ENCODE measurements at places on chromosomes 5 and 9.

DNA sequence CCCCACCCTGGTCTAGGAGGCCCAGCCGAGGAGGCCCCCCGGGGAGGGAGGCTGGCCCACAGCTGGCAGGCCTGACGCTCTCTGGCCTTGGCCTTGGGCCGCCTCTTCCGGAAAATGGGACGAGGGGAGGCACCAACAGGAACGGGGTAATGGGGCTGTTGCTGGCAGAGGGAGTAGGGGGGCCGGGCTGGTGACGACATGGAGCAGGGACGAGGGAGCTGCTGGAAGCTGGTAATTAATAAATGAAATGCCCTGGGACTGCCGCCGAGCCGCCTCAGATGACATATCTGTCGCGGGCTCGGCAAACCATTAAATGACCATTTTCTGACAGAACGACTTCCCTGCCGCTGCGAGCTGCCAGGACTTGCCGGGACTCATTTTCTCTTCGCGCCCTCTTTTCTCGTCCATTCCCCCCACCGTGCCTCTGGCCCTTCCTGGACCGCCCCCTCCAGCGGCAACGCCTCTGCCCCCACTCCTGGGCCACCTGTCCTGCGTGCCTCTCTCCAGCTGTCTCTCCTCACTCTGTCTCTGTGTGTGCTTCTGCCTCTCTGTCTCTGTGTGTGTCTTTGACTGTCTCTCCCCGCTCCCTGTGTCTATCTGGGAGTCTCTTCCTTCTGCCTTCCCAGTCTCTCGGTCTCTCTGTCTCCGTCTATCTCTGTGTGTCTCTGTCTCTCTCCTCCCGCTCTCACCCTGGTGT is 215.7 kb downstream of the PAX5 start:
- no peak for DNase-seq

DNA sequence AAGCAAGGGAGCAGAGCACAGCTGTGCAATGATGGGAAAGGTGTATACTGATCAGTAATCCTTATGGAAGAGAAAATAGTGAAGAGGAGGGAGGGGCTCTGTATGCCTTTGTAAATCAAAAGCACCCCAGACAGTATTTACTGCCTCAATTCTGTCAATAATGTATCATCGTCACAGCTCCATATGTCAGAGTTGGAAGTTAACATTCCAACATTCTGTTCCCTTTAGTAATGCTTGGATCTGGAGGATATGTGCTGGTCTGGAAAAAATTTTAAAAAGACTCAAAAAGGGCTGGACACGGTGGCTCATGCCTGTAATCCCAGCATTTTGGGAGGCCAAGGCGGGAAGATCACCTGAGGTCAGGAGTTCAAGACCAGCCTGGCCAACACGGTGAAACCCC is 310.4 kb downstream of the ACTL7B start:
- DNase-seq: no peak

GRCh38 chr5:83839256-83839655 is 118.6 kb upstream of the HAPLN1 start:
- DNase-seq: no peak

DNA sequence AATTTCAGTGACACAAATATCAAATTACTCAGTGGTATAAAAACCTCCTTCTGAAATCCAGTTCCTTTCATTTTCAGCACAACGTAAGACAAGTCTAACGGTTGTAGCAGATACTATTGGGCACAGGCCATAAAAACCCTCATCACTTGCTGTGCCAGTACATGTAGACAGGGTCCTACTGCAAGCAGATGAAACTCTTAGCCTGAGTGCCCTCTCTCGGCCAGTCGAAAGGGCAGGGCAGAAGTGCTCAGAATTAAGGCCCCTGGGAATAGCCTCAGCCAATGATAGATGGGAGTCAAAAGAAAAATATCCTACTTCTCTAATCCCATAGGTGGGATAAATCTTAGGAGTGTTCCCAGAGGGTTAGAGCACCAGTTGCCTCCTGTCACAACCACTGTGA is 168.5 kb upstream of the FER start:
- DNase-seq: no peak

DNA sequence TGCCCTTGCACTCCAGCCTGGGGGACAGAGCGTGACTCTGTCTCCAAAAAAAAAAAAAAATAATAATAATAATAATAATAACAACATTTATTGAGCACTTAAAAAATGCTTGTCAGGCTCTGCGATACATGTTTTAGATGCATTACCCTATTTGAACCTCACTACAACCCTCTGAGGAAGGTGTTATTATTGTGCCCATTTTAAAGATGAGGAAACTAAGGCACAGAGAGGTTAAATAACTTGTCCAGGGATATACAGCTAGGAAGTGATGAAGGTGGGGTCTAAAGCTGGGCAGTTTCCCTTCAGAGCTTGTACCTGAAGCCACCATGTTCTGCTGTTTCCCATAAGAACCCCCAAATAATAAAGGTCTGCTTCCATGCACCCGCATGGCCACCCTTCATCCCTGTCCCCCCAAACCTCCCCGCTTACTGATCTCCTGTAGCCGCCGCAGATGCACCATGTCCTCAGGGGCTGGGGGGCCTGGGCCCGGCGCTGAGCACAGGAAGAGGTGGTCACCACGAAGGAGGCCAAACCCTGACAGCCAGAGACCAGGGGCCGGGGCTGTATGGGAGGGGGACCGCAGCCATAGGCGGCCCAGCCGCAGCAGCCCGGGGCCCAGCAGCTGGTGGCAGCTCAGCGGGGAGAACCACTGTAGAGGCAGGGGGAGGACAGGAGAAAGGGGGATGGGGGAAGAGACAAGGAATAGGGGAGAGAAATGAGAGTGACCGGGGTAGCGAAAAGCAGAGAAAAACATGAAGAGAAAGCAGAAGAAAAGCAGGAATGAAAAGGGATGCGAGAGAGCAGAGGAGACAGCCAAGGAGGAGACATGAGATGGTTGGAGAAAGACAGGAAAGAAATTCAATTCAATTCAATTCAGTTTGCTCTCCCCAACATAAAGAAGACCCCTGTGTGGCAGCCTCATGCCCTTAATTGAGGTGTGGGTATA is 15.1 kb upstream of the FCHSD1 start:
- DNase-seq: no peak

GRCh38 chr5:537621-538071 is 13.4 kb upstream of the SLC9A3 start:
- DNase-seq: no peak

GRCh38 chr5:35146406-35146805 is 83.9 kb downstream of the PRLR start:
- DNase-seq: no peak

- no peak for DNase-seq
Measured at GRCh38 chr9:93600504-93600903, 24.1 kb downstream of the PHF2 start.

- no peak for DNase-seq
Measured at GRCh38 chr5:78549043-78549442, 99.5 kb downstream of the LHFPL2 start.

DNA sequence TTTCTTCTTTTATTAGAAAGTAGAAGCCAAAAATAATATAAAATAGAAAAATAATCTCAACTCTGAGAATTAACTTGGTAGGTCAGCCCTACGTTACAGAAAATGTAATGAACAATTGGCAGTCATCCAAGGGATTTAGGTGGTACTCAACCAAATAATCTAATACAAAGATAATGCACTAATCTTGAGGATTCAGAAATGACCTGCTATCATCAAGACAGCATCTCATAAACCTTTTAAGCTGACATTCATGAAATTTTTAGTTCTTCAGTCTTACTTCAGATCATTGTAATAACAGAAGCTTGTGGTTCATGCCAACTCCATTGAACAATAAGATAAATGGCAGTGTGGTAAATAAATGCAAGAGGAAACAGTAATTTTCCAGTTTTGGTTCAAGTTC is 1058.0 kb downstream of the MAT2B start:
- no peak for DNase-seq

DNA sequence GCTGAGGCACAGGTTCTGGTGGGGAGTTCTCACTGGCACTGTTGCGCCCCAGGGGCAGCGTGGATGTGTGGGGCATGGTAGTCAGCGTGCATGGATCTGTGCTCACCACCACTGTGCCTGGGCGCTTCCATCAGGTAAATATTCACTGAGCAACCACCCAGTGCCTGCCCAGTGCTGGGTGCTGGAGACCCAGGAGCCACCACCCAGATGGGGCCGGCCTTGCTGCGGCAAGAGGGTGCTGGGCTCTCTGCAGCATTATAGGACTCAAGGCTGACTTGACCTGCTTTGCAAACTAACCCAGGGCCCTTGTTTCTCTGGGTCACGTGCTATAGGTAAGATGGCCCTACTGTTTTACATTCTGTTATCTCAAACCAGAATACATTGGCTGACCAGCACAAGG is 60.5 kb downstream of the DAP start:
- no peak for DNase-seq

GRCh38 chr5:171920765-171921391 is 85.6 kb downstream of the FBXW11 start:
- no peak for DNase-seq

DNA sequence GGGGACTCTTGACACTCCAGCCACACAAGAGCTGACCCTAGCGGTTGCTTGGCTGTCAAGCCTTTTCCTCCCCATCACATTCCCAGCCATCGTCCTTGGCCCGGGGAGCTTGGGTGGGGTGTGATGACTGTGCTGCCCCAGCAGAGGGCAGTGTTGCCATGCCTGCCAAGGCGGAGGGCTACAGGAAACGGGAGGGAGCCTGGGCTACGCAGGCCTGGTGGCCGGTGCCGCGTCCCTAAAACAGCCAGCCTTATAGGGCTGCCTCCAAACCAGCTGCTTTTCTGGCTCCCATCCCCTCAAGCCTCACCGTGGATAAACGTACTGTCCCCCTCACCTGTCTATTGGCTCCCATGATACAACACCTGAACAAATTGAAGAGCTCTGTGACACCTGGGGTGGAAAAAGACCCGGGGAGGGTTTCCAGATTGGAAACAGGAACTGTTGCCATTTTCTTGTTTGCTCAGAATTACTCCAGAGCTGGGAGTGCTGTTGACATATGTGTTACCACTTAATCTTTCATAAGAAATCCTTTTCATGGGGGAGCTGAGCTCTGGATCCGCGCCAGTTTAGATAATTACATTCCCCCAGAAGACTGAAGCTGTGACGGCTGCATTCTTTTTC is 72.8 kb upstream of the ASTN2 start:
- peak; percentile 86 for DNase-seq

DNA sequence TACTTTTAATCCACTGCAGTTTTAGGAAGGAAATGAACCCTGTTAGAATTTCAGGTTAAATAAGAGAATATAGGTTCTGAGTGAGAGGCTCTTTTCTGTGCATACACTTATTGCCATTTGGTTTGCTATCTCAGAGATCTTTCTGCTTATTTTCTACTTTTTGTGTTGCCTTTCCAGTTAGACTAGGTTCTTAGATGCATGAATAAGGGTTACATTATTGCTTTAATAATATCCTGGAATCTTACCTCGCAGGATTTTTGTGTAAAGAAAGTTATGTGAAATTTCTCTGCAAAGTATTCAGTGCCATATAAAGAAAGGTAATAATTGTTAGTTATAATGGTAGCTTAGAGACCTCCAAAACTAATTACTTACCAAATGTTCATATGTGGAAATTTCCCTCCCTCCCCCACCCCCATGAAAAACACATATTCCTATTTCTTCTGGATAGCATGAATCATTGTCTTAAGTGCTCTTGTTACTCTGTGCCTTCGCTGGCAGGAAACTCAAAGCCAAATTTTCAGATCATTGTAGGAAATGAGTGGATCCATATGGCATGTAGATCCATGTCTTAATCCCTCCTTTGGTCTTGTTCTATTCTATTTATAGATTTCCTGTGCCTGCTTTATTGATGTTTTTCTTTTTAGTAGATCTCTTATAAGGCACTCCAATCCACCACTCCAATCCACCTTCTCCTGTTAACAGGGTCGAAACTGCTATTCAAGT is 2.7 kb upstream of the APBA1 start:
- no peak for DNase-seq

DNA sequence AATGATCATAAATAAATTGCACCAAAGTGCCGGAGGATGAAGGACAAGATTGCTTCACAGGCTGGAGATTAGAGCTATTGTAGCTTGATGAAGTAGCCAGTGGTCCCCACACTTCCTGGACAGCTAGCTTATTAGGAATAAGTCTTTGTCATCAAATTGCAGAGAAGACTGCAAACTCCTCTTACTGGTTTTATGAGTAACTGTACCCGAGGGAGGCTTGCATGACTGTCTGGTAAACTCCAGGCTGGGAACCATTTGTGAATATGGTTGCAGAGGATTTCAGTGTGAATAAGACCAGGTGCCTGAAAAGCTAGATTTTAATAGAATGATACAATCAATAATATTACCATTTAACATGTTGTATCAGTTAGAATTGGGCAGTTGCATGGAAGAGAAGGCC is 36.5 kb upstream of the SEMA5A start:
- DNase-seq: no peak

- no peak for DNase-seq
Measured at GRCh38 chr5:98349251-98349989, 424.0 kb upstream of the RGMB start.

DNA sequence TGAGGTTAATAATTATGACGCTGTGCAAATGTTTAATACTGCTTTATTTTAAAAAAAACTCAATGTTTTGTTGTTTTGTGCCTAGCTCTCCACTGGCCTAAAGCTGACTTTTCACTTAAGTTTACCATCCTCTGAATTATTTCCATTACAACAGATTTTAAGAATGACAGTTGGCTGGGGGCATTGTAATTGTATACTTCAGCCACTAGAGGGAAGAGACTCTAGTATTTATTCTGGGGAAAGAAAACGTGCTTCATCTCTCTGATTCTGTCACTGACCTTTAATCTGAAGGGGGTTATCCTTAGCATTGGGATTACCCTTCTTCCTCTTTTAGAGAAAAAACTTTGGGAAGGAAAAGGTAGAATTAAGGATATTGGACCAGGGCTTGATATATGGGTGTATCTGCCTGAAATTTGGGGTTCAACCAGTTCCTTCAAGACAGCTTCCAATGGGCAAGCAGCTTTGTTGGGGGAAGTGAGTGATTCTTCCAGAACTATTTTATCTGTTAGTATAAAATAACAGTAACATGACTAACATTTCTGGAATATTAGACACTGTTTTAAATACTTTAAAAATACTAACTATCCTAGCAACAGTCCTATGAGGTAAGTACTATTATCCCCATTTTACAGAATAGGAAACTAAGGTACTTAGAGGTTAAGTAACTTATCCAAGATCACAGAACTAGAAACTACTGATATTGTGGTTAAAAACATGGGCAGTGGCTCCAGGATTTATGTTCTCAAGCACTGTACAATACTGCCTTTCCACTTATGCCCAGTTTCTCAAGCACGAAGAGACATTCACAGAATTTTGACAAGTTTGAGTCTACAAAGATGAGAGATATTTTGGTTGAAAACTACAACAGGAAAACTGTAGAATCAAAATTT is 208.4 kb downstream of the CD180 start:
- peak; percentile 41 for DNase-seq

GRCh38 chr9:37694355-37694754 is 43.6 kb downstream of the FRMPD1 start:
- no peak for DNase-seq

- DNase-seq: no peak
Measured at GRCh38 chr9:70406434-70406862, 8.0 kb downstream of the KLF9 start.

- no peak for DNase-seq
Measured at GRCh38 chr9:78143281-78144007, 92.4 kb upstream of the CEP78 start.

DNA sequence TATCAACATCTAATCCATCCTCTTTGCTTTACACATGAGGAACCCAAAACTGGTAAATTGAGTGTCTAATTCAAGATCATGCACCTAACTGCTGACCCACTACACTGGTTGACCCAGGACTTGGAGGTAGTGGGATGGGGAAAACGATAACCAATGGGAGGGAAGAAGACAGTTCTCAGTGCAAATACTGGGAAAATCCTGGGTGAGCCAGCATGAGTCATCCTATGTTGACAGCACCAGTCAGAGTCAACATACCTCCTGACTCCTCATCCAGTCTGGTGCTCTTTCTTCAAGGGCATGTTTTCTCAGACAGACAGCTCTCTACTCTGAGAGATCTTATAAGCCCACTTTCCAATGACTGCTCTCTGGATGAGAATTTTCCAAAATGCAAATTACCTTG is 232.8 kb upstream of the PTGER4 start:
- DNase-seq: peak; percentile 55

Measured in SHP77 treated with DMSO at 0.1 percent for 48 hours (cell line).